ENCODE measurements at places on chromosomes 1 and 21.

GRCh38 chr1:53220962-53221286 is 490 bp upstream of the CZIB start:
- DNase-seq: no peak

- no peak for DNase-seq
Measured at GRCh38 chr1:224554620-224555259, 61.4 kb upstream of the CNIH3 start.

GRCh38 chr1:79193211-79194079 is 186.9 kb upstream of the ADGRL4 start:
- DNase-seq: no peak

- DNase-seq: no peak
Measured at GRCh38 chr1:238409191-238409850, 518.6 kb upstream of the ZP4 start.
